ENCODE measurements at places on chromosomes 13 and 19.

DNA sequence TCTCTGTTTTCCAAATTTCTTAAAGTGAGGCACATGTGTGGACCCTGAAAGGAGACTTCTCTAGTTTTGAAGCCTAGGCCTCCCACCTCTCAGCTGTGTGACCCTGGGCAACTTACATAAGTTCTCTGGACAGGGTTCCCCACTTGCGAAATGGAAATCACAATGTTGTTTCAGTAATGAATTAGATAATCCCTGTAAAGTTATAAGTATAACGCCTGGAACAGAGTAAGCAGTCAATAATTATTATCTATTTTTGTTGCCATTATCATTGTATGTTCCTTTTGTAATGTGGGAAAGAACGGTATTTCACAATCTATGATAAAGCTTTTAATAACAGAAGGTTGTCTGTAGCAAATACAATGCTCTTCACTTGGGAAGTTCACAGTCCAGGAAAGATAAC is 437.3 kb upstream of the ZNF507 start:
- DNase-seq, result no peak

GRCh38 chr19:497491-497868 is 1.2 kb downstream of the MADCAM1 start:
- DNase-seq, result no peak

DNA sequence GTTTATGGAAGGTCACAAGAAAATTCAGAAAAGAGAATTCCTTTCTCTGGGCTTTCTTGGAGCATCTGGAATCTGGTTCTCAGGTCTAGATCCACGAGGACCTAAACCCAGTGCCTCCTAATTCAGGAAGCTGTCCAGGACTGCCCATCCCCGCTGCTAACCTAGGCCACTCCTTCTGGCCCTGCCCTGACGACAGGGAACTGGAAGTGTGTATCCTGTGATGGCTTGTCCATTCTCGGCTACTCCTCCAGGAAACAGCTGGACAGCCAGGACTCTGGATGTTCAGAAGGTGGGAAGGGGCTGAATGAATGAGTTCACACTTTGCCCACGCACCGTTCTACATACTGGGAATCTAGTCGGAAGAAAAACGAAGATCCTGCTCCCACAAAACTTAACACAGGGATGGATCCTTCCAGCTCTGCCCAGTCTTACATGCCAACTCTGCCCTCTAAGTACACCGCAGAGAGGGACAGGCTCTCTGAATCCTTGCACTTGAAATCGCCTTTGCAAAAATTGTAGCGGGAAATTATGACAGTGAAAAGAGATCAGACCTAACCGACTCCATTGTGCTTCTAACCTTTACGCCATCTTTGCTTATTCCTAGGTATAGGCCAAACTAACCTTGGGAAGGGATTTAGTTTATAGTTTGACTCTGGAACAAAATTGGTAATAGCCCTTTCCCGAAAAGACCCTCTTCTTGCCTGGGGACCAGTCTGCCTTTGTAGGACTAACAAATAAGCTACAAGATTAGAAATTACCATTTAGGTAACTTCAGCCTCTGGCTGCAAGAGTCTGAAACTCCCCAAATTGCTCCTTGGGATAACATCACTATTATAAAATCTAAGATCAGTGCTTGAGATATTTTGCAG is 1.8 kb downstream of the LSM4 start:
- DNase-seq, result no peak

DNA sequence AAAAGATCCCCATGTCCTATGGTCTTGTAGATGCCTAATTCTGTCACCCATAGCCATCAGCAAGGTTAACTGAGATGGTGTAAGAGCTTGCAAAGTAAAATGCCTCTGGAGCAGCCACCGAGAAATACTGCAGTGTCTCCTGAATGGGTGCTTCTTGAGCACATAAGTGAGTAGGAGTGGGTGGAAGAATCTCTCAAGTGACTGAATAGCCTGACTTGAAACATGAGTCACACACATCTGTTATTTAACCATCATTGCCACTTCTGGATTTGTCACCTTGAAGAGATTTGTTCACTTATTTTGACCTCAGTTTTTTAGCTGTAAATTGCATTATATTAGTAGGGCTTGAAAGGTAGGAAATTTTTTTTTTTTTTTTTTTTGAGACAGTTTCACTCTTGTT is 2.3 kb downstream of the ZNF714 start:
- DNase-seq, result peak; percentile 16

GRCh38 chr19:19033426-19034203 is at the start of the genes ARMC6 and SUGP2:
TSS of gene ARMC6 (plus strand) at chr19:19033603. CDS start at chr19:19034210, 607 bp downstream.
TSS of gene SUGP2 (minus strand) at chr19:19033517. CDS start at chr19:19031071, 2,446 bp downstream.
- DNase-seq, result peak; percentile 86

DNA sequence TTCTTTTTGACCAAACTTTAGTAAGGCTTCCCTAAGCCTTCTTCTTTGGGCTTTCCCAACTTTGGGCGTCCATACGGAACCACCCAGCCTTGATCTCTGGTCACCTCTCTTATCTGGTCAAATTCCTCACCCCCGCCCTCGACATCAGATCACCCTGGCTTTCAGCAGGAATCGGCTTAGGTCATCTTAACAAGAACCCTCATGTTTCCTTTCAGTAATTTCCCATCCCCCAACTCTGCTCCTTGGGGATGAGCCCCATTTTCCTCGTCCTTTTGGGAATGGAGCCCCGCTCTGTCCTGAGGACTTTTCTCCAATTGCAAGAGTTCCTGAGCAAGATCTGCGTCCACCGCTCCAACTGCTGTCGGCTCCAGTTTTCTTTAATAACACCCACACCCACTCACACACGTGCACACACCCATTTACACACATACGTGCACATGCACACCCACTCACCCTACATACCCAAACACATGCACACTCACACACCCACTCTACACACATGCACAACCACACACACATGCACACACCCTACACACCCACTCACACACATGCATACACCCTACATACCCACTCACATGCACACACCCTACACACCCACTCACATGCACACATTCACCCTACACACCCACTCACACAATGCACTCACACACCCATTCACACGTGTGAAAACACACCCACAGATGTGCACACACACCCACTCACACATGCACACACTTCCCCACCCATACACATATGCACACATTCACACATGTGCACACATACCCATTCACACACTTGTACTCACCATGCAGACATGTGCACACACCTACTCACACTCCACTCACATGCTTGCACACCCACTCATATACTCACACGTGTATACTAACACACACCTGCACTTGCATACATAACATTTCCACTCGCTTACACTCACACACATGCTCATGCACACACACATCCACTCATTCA is 87.0 kb upstream of the TM9SF2 start:
- DNase-seq, result no peak

- no peak for DNase-seq
Observed at GRCh38 chr13:113860051-113860664, 3.7 kb downstream of the GAS6 start.

DNA sequence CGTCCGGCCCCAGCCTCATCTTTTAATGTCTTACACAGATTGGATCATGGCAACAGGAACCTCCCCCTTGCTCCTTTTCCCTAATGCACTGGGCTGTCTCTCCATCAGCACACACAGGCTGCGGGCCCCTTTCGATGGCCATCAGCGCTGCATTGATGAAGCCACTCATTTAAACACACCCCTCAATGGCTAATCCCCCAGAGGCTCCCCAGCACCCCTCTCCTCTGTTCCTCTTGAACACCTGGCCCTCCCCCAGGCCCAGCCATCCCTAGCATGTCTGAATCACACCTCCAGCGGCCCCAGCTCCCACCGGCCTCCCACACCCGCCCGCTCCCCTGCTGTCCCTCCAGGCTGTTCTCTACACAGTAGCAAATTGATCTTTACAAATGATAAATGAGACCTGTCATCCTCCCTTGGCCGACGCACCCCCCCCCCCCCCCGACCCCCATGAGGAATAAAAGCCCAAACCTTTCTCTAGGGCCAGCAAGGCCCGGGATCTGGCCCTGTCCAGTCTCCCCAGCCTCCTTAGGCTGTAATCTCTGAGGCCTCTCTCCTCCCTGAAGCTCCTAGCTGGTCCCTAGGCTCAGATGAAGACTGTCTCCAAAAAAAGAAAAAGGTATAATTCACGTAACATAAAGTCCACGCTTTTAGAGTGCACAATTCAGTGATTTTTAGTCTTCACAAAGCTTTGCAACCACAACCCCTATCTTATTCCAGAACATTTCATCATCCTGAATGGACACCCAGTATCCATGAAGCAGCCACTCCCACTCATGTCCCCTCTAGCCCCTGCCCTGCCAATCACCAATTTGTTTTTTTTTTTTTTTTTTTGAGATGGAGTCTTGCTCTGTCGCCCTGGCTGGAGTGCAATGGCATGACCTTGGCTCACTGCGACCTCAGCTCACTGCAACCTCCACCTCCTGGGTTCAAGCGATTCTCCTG is 7.4 kb downstream of the RPL28 start:
- no peak for DNase-seq

GRCh38 chr19:784541-784940 is 12.7 kb upstream of the PTBP1 start:
- no peak for DNase-seq

GRCh38 chr19:1087813-1088415 is 7.3 kb downstream of the POLR2E start:
- DNase-seq, result no peak

DNA sequence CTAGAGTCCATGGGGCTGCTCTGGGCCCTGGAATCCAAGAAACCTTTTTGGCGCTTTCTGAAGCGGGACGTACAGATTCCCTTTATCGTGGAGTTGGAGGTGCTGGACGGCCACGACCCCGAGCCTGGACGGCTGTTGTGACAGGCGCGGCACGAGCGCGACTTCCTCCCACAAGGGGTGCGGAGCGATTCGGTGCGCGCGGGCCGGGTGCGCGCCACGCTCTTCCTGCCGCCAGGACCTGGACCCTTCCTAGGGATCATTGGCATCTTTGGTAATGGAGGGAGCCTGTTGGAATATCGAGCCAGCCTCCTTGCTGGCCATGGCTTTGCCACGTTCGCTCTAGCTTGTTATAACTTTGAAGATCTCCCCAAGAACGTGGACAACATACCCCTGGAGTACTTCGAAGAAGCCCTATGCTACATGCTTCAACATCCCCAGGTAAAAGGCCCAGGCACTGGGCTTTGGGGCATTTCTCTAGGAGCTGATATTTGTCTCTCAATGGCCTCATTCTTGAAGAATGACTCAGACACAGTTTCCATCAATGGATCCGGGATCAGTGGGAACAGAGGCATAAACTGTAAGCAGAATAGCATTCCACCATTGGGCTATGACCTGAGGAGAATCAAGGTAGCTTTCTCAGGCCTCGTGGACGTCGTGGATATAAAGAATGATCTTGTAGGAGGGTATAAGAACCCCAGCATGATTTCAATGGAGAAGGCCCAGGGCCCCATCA is 3.5 kb upstream of the ZFP82 start:
- DNase-seq, result peak; percentile 24

GRCh38 chr13:112819111-112819510 is 129.3 kb downstream of the ATP11A start:
- no peak for DNase-seq

- DNase-seq, result no peak
Observed at GRCh38 chr13:43113603-43114002, 90.2 kb downstream of the DNAJC15 start.

GRCh38 chr13:27500806-27501534 is 50.6 kb upstream of the MTIF3 start:
- DNase-seq, result peak; percentile 3

DNA sequence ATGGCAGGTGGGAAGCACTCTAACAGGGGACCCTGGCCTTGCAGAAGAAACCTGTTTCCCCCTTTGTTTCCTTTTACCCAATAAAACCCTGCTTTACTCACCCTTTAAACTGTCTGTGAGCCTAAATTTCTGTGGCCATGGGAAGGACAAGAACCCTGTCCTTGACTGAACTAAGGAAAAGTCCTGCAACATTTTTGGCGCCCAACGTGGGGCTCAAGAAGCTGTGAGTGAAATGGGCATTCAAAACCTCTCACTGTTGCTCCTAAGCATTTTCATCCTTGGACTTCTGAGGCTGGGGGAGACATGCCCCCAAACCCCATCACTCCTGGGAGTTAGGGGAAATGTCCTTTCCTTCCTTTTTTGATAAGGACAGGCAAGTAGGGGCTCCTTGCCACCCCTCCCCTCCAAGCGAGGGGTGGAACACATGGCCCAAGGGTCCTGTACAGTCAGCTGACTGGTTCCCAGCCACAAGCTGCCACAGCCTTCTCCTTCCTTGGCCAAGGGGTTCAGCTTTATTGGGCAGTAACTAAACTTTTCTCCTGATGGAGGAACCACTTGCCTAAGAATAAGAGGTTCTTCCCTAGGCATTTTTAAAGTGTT is 381.6 kb downstream of the KLF5 start:
- peak; percentile 6 for DNase-seq

DNA sequence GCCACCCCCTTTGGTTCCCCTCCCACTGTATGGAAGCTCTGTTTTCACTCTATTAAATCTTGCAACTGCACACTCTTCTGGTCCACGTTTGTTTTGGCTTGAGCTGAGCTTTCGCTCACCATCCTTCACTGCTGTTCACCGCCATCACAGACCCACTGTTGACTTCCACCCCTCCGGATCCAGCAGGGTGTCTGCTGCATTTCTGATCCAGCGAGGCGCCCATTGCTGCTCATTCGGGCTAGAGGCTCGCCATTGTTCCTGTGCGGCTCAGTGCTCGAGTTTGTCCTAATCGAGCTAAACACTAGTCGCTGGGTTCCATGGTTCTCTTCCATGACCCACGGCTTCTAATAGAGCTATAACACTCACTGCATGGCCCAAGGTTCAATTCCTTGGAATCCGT is 42.7 kb downstream of the ACTN4 start:
- DNase-seq, result no peak

GRCh38 chr19:10010247-10010691 is at the start of gene COL5A3:
TSS of gene COL5A3 (minus strand) at chr19:10010504. CDS start at chr19:10010385, 119 bp downstream.
- no peak for DNase-seq

- DNase-seq, result peak; percentile 72
Observed at GRCh38 chr19:10780368-10780767, 55.6 kb downstream of the TMED1 start.

DNA sequence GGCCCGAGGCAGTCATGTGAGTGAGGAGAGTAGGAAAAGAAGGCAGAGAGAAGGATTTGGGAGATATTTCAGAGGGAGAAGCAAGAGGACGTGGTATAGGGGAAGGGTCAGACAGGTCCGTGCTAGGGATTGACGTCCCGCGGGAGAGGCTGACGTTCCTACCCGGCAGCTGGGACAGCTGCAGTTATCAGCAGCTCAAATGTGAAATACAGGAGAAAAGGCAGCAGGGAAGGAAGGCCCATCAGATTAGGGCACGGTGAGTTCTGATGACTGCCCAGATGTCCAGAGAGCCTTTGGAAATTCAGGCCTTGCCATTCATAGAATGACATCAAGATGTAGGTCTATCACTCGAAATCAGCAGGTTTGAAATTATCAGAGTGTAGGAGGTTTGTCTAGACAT is 88.4 kb downstream of the IRS2 start:
- no peak for DNase-seq

DNA sequence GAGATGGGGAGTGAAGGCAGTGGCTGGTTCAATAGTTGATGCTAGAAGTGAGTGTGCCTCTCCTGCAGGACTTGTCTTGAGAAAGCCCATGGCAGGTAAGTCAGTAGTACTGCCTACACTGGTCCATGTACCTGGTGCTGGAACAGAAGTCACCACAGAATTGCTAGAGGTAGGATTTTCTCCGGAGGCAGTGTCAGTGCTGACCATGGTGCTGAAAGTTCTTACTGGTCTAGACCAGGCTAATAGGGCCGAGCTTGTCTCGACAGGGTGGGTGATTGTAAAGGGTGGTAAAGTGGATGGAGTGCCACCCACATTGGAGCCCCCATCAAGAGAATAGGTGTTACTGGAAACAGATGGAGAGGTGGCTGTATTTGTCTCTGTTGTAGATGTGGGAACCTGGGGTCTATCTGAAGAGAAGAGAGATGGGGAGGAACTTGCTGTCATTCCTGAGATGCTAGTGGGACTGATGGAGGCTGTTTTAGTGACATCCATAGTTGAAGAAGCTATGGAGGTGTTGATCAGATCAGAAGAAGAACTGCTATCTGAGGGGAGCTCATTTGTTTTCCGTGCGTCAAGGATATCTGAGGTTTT is 36.6 kb downstream of the MUC16 start:
- DNase-seq, result no peak
